Hippocampal formation (tissue), 2 donors: ENCODE measurements at places on chromosomes 3 and 15.

- no peak for DNase-seq
Observed at GRCh38 chr15:86706813-86707212, 627.1 kb downstream of the AGBL1 start.

GRCh38 chr15:40092256-40092978 lies 16.3 kb downstream of the BMF start:
- DNase-seq: no peak

GRCh38 chr3:49454458-49454857 lies 15.6 kb upstream of the DAG1 start:
- no peak for DNase-seq

DNA sequence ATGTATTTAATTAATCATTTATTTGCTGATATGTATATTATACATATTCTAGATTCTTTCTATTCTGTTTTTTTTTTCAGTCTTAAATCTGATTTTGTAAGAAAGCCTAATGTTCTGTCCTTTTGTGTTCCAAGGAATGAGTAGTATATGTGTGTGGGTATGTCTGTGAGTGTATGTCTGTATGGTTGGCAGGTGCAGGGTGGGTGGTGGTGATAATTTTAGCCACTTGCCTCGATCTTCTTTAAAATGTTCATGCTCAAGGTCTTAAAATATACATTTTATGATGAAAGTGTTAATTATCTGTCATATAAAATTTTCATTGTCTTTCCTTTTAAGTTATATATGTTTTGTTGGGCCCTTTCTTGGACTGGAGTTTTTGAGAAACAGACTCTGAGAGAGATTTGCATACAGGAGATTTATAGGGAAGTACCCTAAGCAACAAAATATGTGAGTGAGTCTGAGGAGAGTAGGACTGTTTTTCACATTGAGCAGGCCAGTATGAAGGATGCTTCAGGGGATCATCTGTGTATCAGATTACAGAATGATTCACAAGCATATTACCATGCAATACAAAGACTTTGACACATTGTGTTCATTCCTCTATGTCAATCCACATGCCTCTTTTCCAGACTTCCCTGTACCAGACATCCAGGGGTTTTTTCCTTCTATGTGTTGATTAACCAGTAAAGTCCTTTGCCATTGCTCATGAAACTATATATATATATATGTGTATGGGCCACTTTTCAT lies 211.0 kb upstream of the DPPA4 start:
- no peak for DNase-seq

DNA sequence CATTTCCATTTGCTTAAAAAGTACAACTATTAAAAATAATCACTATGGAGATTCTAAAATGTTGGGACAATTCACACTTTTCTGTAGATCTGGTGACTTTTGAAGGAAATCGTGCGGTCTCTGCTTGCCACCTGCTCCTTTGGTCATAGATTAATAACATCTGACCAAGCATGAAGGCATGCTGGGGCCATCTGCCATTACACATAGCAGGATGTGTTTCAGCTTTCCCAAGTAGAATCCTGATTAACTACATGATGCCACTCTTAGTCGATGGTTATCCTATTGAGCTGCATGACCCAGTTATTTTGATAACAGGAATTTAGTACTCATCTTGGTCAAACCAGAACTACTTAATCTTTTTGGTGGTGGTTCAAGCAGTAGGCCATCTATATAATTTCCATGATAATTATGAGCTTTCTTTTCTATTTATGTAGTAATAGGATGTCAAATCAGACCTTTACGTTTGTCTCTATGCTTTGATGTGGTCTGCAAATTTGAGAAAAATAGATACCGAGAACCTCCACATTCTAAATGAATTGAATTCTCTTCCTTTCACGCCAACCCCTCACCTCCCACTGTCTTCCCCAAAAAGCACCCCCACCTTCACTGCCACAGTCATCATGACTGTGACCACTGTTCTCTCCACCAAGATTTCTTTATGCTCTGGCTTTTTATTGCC lies 158.1 kb downstream of the DIPK2A start:
- DNase-seq: no peak

- DNase-seq: no peak
Observed at GRCh38 chr3:24160424-24161095, 215.5 kb downstream of the NR1D2 start.

DNA sequence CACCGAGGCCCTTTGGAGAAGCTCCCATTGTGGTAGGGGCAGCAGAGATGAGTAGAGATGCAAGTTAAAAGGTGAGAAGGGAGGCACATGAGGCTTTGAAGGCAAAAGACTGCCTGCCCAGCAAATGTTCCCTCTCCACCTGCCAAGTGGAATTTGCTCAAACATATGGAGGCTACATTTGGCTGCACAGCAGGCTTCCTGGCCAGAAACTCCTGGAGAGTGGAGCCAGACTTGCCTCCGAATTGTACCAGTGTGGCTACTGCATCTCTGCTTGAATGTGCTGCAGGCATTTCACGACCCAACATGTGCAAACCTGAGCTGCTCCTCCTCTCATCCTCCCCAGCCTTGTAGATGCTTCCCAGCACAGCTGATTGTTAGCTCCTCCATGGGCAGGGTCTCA lies 229.2 kb downstream of the ZNF621 start:
- DNase-seq: no peak

GRCh38 chr3:195224156-195224979 lies 46.6 kb downstream of the XXYLT1 start:
- no peak for DNase-seq

GRCh38 chr15:51855612-51856011 lies 26.2 kb downstream of the TMOD3 start:
- no peak for DNase-seq

DNA sequence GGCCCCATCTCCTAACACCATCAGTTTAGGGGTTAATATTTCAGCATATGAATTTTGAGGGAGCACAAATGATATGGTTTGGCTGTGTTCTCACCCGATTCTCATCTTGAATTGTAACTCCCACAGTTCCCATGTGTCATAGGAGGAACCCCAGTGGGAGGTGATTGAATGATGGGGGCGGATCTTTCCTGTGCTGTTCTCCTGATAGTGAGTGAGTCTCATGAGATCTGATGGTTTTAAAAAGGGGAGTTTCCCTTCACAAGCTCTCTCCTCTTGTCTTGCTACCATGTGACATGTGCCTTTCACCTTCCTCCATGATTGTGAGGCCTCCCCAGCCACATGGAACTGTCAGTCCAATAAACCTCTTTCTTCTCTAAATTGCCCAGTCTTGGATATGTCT lies 73.8 kb upstream of the TJP1 start:
- no peak for DNase-seq

GRCh38 chr15:68335655-68336054 lies 58.1 kb downstream of the FEM1B start:
- no peak for DNase-seq

DNA sequence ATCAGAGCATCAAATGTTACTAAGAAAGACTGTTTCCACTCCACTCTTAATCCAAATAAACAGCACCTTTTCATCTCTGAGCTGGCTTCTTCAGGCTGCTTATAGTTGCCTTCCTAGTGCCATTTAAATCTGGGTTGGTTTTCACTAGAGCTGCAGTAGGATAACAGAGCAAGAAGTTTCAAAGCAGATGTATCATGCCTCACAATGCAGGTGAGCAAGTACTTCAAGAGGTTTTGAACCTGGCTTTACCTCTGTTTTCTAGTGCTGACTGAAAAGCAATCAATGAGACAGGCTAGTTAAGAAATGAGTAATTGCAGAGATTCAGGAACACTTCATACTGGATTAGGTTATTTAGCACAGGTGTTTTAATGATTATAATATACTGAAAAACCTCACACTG lies 147.7 kb upstream of the SATB1 start:
- no peak for DNase-seq
